ENCODE measurements at places on chromosomes 2 and 18.

GRCh38 chr2:63665091-63665490 lies 76.3 kb downstream of the MDH1 start:
- DNase-seq: no peak

- no peak for DNase-seq
Observed at GRCh38 chr2:41197781-41198180, 745.9 kb upstream of the SLC8A1 start.

- DNase-seq: no peak
Observed at GRCh38 chr2:205030695-205031094, 485.4 kb downstream of the PARD3B start.

DNA sequence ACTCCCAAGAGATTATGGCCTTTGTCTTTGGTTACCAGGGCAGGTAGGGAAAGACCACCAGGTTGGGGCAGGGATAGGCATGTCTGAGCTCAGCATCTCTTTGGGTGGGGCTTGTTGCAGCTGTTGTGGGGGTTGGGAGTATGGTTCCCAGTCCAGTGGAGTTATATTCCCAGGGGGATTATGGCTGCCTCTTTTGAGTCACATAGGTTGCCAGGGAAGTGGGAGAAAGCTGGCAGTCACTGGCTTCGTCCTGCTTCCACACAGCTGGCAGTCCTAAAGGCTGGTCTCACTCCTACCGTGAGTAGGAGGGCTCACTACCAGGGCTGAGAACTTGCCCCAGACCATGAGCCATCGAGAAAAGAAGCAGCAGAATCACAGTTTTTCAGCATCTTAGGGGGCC lies 79.1 kb downstream of the LYPD6 start:
- DNase-seq: no peak

DNA sequence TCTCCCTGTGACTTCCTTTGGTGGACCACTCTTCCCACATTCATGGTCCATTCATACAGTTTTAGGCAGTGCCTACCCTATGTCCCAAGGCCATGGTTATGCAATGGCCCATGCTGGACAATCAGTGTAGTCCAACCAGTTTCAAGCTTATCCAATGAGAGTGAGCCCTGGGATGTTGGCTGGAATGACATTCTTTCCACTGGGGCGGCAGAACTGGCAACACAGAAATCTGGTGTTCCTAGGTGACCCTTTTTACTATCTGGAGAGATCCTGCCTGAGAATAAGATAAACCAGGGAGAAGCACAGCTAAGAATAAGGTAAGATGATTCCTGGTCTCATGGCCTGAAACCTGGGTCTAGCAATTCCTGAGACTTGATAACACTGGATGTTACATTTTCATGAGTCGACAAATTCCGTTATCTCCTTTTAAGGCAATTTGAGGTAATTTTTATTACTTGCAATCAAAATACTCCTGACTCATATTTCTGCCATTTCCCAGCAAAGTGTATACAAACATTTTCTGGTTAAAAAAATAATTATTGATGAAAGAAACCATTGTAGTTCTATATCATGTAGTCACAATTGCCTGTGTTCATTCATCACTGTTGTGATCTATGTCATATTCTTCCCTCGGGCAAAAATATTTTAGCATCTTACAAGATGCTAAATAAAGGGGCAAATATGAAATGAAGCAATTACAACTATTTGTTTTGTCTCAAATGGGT lies 271.5 kb upstream of the LYPD1 start:
- DNase-seq: no peak

DNA sequence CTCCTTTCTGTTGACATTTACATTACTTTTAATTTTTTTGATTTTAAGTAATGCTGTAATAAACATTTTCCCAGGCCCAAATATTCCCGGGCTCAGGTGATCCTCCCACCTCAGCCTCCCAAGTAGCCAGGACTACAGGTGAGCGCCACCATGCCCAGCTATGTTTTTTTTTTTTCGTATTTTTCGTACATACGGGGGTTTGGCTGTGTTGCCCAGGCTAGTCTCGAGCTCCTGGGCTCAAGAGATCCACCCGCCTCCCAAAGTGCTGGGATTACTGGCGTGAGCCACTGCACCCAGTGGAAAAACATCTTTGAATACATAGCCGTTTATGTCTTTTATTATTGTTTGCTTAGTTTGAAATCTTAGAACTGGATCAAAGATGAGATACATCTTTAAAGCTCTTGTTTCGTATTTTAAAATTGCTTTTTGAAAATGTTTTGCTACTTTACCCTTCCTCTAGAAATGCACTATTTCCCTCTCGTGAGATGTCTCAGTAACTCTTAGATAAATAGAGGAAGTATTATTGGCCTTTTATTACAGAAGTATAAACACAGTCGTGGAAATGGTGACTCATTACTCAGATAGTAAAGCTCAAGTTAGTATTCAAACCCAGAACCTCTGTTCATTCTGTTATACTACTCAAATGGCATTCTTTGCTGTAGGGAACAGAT lies 2.4 kb downstream of the SMCHD1 start:
- no peak for DNase-seq

- DNase-seq: no peak
Observed at GRCh38 chr2:106137731-106138521, 56.2 kb downstream of the UXS1 start.

DNA sequence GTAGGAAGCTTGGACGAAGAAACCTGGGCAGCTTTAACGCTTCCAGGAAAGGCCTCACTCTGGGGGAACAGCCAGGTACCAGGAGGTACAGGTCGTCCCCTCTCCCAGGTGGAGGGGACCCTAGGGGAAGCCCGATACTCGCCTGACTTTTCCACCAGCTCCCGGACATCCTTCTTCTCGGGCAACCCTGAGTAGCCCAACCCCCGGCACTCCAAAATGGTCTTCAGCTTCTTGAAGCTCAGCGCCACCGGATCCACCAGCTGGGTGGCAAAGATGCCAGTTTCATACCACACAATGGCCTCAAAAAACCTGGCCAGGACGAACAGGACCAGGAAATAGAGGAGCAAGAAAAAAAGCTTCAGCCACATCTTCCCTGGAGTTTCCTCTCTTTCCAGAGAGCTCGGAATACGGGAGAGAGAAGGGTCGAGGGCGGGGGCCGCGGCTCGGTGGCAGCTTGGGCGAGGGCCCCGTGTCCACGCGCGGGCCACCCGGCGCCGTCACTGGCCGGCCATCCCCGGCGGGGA lies 1.1 kb downstream of the RNF103 start:
- no peak for DNase-seq

DNA sequence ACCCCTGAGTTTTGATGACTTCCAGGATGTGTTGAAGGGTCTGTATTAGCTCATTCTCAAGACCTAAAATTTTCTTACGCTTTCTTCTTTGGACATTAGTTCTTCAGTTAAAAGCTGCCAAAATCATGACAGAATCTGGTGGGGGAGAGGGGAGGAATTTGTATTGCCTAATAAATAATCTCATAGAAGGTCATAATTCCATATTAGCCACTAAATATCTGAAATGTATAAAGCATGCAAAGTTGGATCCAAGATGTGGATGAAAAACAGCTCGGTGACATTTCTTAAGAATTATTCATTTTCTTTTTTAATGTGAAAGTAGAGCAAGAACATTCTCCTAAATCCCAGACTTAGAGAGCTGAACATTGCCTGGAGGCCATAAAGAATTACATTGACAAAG lies 120.1 kb downstream of the MMADHC start:
- no peak for DNase-seq

- DNase-seq: peak; percentile 21
Observed at GRCh38 chr2:151637271-151637781, 97.0 kb downstream of the NEB start.

DNA sequence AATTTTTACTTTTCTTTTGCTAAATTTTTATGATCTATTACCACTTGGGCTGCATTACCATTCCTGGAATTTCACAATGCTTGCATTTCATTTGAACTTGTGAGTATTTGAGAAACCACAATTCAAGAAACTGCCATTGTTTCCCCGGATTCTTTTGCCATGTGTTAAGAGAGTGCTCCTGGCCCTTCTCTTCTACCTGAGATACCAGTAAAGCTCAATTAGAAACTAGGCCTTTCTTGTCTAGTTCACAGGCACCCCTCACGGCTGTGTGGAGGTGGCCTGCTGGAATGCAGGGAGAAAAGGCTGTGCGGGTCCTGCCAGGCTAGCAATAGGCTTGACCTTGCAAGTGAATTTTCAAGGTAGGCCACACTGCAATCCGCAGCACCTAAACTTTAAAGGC lies 40.8 kb downstream of the ZEB2 start:
- DNase-seq: no peak

- DNase-seq: no peak
Observed at GRCh38 chr2:10057231-10058107, 14.1 kb downstream of the KLF11 start.

DNA sequence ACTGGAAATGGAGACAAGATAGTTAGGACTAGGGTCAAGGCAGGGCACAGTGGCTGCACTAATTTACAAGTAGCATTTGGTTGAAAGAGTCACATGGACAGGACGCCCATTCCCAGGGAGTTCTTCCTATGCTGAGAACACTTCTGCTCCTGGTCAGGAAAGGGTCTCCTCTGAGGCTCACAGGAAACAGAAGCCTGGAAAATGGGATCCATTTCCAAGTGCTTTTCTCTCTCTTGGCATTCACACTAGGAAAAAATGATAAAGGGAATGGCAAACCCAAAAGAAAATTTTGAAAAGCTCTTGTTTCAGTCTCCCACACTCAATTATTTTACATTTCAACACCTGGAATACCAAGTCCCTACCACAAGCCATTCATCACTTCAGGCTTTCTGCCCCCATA lies 88.7 kb downstream of the COBLL1 start:
- no peak for DNase-seq

- DNase-seq: no peak
Observed at GRCh38 chr2:190343536-190344275, at the start of gene INPP1. TSS of gene INPP1 (plus strand) at chr2:190343589. CDS start at chr2:190360103, 16,514 bp downstream.

GRCh38 chr2:120854766-120855530 lies 119.3 kb downstream of the GLI2 start:
- DNase-seq: no peak
